Activated effector memory CD4-positive, alpha-beta T cell treated with anti-CD3 and anti-CD28 coated beads, Interleukin-2, amount 50 U/mL, for 16 hours (primary cell): ENCODE measurements at places on chromosomes 12 and 14.

GRCh38 chr12:112007945-112008344 lies 5.0 kb downstream of the TMEM116 start:
- DNase-seq = no peak

- no peak for DNase-seq
Measured at GRCh38 chr12:13102461-13103195, 839 bp downstream of the GSG1 start.

DNA sequence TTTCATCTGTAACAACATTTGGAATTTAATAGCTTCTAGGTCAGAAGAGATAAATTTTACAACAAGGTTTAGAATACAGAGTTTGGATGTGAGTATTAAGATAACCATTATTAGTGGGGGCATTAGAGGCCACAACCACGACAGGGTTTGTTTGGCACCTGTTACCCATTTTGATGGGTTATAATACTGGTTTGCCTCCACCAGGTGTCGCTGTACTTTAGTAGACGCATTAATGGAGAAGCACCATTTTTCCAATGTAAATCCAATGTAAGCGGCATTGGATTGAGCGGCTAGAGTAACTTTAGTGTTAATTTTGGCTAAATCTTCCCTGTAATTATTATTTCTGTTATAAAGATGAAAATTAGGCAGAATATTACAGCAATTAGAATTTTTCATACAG lies 136.2 kb downstream of the SLCO1B3 start:
- no peak for DNase-seq

DNA sequence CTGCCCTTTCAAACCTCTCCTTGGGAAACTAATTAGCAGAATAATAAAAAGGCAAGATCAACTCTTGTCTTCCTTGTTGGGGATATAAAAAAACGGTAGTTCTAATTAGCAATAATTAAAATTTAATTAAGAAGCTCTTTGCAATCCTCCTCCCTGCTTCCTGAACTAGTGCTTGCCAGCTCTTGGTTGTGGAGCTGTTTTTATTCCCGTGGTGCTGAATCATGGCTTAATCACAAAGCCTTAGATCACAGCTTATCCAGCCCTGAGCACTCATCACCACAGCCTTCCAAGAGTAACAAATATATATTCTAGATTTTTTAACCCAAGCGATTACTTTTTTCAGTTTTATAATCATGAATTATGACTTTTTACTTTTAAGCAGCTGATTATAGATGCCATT lies 63.2 kb upstream of the INSM2 start:
- DNase-seq = no peak

DNA sequence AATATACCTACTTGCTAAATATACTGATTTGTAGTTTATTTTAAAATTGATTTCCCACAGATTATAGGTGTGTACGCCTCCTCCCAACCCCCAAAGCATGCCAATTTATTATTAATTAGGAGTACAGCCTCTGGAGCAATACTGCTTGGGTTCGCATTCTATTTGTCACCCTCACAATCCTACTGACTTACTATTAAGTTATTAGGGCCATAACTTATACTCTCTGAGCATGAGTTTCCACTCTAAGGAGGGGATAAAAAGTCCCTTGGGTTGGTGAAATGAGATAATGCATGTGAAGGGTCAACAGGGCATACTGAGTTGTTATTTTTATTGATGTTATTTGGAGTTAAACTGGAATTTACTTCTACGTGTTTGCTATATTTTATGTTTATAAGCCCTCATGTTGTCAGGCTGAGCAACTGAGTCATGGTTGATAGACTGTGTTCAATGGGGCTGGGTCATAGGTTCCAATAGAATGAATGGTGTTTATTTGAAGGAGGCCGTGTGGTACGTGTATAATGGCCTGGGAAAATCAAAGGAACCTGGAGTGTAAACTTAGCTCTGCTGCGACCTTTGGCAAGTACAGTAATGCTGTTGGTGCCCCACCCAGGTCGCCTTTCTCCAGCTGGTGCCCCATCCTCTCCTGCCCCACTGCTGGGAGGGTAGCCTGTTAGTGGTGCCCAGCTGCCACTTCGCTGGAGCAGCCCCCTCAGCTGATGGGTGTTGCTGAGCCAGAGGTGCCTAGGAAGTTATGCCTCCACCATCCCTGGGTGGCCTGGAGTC lies 99.3 kb upstream of the PTPRB start:
- no peak for DNase-seq

- peak; percentile 38 for DNase-seq
Measured at GRCh38 chr14:64955297-64955696, 12.8 kb upstream of the GPX2 start.

GRCh38 chr12:65499167-65499566 lies 220.7 kb downstream of the MSRB3 start:
- DNase-seq = no peak

DNA sequence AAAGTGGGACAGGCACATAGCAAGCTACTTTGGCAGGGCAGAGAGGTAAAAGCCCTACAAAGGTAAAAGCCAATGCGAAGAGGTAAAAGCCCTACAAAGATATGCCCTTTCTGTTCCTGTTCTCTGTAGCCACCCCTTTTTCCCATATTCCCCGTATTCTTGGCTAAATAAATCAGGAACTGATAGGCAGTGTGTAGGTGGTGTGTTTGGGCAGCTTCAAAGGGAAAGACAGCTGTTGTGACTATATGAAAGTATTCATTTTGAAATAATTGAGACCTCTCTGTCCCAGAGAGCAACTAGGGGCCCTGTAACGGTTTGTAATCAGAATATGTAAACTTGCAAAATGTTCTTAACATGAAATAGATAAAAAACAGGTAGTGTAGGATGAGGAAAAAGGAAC lies 11.3 kb upstream of the SLC41A2 start:
- DNase-seq = no peak
